ENCODE measurements at places on chromosomes 16 and 17.

- no peak for DNase-seq
Measured at GRCh38 chr16:86306811-86307513, 203.4 kb upstream of the FOXF1 start.

DNA sequence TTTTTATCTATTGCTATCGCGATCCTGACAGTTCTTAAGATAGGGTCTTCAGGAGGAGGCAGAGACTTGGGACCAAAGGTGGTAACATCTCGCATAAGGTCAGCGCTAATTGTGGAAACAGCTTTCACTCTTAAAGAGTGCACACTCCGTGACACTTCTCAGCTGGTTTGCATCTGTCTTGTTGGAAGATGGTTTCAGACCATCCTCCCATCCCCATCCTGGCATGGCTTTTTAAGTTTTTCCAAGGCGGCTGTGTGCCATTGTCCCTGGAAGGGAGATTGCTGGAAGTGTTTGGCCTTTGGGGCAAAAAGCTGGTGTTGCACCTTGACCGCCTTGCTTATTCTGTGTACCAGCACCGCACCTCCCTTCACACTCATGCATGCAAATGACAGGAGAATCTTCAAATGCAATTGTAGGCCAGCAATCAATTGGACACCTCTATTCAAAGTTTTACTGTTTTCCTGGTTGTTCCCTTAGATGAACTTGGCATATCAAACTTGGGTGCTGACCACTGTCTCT, 1.5 kb downstream of the SOCS7 start:
- DNase-seq: no peak

DNA sequence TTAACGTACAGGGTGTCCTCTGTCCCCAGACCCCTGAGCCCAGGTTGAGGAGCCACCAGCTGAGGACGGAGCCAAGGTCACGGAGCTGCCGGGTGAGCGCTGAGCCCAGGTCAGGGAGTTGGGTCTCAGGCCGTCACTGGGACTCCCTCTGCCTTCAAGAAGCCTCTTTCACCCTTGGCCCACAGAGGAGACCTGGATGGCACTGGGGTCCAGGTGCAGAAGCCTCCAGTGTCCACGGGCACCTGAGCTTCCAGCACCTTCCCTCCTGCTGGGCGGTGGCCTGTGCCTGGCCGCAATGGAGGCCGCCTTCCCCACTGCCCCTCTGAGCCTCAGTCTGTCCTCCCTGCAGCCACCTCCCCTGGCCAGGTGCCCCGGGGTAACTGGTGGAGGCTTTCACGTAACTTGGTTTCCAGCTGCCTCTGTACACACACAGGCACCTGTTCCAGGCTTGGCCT, 31.6 kb upstream of the CDH15 start:
- no peak for DNase-seq

- DNase-seq: no peak
Measured at GRCh38 chr17:16419929-16420271, 4.5 kb downstream of the TRPV2 start.
